CD8-positive, alpha-beta T cell (primary cell): ENCODE measurements at places on chromosomes 7 and 10. TPM values are rescaled to one million over a fixed set of nuclear protein-coding genes. Genes with fewer than 3 reads are reported as not detected.

Gene CAMK2B
- not detected for total RNA-seq

Gene SMO
- not detected for total RNA-seq

Gene ABCA13
- total RNA-seq, result not detected

Gene ELMO1
- 79.4 TPM for total RNA-seq

GRCh38 chr7:68319061-68319460, 1279.2 kb upstream of the AUTS2 start:
- DNase-seq, result no peak

- DNase-seq, result no peak
Observed at GRCh38 chr10:10438335-10439100, 579.2 kb upstream of the CELF2 start.

DNA sequence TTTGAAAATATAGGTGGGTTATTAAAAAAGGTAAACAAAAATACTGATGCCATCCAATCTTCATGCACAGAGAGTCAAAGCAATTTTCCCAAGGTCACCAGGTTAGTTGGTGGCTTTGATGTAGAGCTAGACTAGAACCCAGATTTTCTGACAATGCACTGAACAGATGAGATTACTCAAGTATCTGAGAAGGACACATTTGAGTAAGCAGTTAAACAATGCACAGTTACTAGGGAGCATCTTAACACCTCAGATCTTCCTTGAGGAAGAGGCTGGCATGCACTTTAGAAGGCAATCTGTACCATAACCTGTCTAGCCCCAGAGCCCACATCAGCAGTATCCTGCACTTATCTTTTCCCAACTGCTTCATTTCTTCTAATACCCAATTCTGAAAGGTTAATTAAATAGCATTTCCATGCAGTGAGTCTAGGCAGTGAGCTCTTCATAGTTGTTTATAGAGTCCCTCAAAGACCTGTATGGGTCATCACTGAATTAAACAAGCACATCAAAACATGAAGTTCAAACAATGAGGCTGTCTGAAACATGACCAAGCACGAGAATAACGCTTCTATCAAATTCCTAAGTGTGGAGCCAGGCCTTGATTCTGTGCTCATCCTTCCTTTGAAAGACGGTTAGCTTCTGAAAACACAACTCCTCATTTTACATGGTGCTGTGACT, 38.2 kb upstream of the ANK3 start:
- no peak for DNase-seq

DNA sequence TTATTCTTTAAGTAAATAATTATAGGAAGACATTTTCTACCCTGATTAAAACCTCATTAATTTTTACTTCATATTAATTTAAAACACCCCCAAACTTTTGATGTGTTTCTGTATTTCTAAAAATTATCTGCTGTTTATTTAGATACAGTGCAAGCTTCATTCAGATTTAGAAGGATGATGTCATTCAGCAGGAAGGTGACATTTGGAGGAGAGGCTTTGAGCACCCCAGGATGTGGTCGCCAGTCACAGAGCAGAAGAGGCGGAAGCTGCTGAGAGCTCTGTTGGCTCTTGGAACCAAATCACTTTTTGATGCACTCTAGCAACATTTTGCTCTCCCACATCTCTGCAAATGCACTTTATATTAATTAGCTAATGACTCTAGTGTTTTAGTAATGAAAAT, 233.9 kb upstream of the CACNA2D1 start:
- peak; percentile 70 for DNase-seq

- no peak for DNase-seq
Observed at GRCh38 chr7:131689662-131690234, 133.3 kb upstream of the PODXL start.

GRCh38 chr10:116254422-116255155, 18.4 kb downstream of the GFRA1 start:
- DNase-seq, result no peak

DNA sequence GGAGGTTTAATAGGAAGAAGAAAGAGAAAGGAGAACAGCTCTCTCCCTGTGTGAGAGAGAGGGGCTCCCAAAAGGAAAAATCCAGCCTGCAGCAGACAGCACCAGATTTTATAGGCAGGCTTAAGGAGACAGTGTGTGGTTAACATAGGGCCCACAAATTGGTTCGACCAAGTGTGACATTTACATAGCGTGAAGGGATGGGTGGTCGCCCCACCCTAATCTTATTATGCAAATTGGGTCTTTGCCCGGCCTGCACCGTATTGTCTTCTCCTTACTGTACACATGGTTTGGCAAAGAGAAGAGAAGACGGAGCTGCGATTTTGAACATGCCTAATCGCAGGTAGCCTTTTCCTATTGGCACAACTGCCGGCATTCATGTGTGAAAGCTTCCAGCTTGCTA, 756.3 kb downstream of the NXPH1 start:
- DNase-seq, result no peak

DNA sequence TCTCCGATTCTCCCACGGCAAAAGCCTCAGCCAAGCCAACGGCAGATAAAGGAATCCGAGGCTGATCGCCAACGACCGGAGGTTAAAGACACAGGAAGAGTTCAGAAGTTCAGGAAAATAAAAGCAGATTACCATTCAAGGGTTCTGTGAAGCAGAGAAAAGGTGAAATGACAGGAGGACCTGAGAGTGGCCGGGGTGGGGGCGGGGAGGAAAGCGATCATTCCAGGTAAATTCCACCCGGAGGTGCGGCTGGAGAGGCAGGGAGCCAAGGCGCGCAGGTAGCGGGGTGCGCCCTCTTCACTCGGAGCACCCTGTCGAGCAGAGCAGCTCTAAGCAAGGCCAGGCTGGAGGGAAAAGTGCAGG, 35.3 kb upstream of the SEPHS1 start:
- no peak for DNase-seq

DNA sequence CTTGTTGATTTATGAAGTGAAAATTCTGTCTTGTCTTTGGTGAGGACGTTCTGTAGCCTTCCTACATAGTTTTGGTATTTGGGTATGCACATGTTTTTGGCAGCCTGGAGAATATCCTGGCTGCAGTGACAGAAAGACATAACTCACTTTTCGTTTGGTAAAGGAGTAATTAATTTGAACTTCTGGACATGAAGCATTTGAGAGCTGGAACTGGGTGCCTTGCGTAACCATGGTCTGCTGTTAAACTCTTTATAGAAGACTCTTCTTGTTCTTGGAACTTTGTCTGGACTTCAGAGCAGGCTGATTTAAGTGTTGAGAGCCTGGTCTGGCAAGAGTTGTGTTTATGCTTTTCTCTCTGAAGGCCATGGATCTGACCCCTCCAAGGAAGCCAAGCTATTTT, 231.3 kb downstream of the LRMDA start:
- no peak for DNase-seq

DNA sequence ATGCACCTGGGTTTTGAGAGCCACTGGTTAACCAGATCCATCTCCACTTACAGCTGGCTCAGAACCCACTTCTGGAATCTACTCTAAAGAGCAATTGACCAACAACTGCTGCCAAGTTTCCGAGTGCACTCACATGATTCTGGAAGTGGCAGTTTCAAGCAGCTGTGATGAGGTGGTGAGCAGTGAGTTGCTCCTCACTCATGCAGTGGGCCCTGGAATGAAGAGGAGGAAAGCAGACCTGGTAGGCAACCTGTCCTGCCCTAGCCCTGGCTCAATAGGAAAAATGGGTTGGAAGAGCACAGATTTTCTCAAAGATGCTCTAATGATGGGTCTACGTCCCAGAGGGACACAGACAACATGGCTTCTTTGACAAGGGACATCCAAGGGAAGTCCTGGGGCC, 70.7 kb upstream of the NPY start:
- DNase-seq, result no peak

DNA sequence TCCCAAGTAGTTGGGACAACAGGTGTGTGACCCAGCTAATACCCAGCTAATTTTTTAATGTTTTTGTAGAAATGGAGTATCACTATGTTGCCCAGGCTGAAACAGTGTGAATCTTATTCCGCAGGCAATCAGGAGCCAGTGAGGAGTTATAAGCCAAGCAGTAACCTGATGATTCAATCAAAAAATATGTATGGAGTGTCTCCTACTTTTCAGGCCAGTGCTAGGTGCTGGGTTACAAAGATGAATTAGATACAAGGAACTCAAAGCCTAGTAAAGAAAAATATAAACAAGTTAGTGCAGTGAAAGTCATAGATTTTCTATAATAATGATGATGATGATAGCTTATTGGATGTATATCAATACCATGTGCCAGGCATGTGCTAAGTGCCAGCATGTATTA, 13.2 kb upstream of the IFRD1 start:
- no peak for DNase-seq

GRCh38 chr7:6202117-6202516, 70.3 kb downstream of the CYTH3 start:
- DNase-seq, result no peak

GRCh38 chr10:2813693-2814092, 253.7 kb upstream of the PFKP start:
- DNase-seq, result no peak

DNA sequence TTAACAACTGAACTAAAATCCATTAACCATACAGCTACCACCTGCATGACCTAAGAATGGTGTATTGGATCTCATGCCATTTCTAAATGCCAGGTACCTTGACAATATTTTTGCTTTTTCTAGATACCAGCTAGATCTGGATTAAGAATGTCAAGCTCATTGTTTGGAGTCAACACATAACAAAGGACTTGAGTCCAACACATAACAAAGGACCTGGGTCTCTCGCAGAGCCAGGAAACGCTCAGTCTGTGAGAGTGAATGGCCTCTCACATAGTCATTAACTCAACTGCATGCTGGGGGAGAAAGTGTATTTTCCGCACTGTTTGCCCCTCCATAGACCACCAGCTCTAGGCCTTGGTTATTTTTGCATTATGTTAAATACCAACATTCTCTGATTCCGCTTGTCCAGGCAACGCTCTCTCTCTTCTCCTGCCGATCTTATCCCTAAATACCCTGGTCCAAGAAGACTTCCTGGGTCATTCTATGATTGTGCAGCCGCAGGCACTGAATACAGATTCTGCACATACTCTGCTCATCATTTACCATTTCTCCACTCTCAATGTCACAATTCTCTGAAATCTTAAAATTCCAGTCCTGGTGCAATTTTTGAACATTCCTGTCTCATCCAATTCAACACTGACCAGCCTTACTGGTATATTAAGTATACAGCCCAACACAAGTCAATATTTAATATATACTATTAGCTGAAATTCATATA, 31.2 kb downstream of the ITIH5 start:
- DNase-seq, result no peak

DNA sequence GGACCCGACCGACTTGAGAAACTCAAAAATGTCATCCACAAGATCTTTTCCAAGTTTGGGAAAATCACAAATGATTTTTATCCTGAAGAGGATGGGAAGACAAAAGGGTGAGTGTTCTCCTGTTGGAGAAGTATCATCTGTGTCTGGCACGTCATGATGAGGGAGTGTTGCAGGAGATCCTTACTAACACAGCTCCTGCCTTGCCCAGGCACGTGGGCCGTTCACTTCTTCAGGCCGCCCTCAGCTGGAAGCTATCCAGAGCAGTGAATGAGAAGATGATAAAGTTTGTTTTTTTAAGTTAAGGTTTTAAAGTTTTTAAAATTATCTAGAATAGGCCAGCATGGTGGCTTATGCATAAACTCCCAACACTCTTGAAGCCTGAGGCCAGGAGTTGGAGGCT, 6.2 kb downstream of the EIF3B start:
- DNase-seq, result no peak

DNA sequence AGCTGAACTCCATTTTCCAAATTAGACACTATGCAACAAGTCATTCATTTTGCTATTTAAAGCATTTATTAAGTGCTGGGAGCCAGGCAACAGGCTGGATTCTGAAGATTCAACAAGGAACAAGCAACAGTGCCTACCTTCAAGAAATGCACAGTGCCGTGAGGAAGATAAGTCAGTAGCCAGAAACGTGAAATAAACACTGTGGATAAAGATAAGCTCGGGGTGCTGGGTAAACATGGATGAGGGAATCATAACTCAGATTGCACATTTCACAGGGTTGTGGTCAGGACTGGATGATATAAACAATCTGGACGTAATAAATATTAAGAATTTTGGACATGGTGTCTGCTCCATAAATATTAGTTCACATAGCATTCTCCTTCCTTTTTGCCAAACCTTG, 259.3 kb downstream of the SFMBT2 start:
- DNase-seq, result no peak
